Activated CD4-positive, alpha-beta memory T cell treated with anti-CD3 and anti-CD28 coated beads for 36 hours (primary cell): ENCODE measurements at places on chromosomes 16 and 17. TPM values are rescaled to one million over a fixed set of nuclear protein-coding genes. Genes with fewer than 3 reads are reported as not detected.

- H3K36me3 ChIP-seq: no peaks in the 10 kb centered on the region
- H3K27me3 ChIP-seq: no peaks in the 10 kb centered on the region
- no peak for DNase-seq
- H3K4me1 ChIP-seq: peaks cover 7% of the 10 kb centered on the region
- H3K27ac ChIP-seq: no peak overlapping the region
- H3K4me3 ChIP-seq: no peak overlapping the region
These were observed 3.1 kb downstream of the MMP15 start for GRCh38 chr16:58028541-58029070.

Gene MAF
- total RNA-seq: 360 TPM

Gene GNAO1
- total RNA-seq: 1.3 TPM

Gene RAMP2
- not detected for total RNA-seq

Gene MGAT5B
- not detected for total RNA-seq
